ENCODE measurements at places on chromosomes 16 and 17. TPM values are rescaled to one million over a fixed set of nuclear protein-coding genes. Genes with fewer than 3 reads are reported as not detected.

DNA sequence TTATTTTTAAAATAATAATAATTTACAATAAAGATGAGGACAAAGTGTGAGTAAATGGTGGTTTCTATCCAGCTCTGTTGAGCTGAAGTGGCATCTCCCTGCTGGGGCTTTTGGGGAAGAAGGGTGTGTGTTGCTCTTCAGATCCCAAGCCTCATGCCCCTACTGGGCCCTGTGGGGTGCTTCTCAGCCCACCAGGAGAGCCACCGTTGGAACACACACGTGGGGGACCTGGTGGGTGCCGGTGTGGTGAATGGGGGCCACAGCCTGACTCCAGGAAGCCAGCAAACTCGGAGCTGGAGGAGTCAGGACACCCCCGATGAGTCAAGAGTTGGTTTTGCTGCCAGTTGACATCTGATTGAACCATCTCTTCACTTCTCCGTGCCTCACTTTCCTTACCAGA is 37.8 kb upstream of the STH start:
- no peak for DNase-seq

Gene WFIKKN2
- not detected for total RNA-seq

Gene HSPB9
- total RNA-seq, result not detected

- DNase-seq, result no peak
These were observed 272 bp downstream of the CCL2 start for GRCh38 chr17:34255381-34255732.

Gene CDRT15L2
- not detected for total RNA-seq

DNA sequence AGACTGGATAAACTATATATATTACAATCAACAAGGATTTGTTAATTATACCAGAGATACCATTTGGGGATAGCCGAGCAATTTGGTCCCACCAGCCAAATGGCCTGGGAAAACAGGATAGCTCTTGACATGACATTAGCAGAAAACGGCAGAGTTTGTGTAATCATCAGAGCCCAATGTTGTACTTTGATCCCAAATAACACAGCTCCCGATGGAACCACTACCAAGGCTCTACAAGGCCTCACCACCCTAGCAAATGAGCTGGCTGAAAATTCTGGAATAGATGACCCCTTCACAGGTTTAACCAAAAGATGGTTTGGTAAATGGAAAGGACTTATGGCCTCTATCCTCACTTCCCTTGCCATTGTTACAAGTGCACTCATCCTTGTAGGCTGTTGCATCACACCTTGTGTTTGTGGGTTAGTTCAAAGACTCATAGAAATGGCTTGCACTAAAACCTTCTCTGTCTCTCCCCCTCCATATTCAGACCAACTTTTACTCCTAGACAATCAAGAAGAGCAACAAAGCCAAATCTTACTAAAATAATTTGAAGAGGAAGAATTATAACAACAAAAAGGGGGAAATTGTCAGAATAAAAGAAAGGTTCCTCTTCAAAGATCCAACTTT is 9.5 kb downstream of the TXNL4B start:
- DNase-seq, result no peak

Gene EPX
- total RNA-seq, result 0.08 TPM

GRCh38 chr16:56734429-56734828 is 4.5 kb downstream of the NUP93 start:
- no peak for DNase-seq

DNA sequence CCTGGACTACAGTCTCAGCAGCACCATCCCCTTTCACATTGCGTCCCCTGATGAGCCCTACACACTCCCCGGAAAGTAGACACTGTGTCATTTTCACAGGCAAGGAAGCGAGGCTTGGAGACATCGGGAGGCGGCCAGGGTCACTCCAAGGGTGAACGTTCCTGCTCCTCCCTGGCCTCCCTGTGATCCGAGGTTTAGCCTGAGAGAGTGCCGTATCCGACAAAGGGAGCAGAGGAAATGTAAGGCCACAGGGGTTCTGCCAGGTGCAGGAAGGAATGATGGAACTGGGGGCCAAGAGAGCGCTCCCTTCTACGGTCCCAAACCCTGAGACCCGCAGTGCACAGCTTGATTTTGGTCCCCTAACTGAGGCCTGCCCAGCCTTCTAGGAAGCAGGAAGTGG is 8.0 kb upstream of the PIK3R6 start:
- DNase-seq, result no peak

Gene MYL11
- not detected for total RNA-seq

GRCh38 chr17:10226930-10227695 is 28.7 kb upstream of the GAS7 start:
- DNase-seq, result peak; percentile 12

Data from H4 (cell line).